ENCODE measurements at places on chromosomes 6 and 20.

- peak; percentile 85 for DNase-seq
Measured at GRCh38 chr20:49982346-49983122, at the start of gene SNAI1. TSS of gene SNAI1 (plus strand) at chr20:49982980. CDS start at chr20:49983060, 80 bp downstream.

- peak; percentile 68 for DNase-seq
Measured at GRCh38 chr20:48723308-48724264, 104.2 kb downstream of the PREX1 start.

DNA sequence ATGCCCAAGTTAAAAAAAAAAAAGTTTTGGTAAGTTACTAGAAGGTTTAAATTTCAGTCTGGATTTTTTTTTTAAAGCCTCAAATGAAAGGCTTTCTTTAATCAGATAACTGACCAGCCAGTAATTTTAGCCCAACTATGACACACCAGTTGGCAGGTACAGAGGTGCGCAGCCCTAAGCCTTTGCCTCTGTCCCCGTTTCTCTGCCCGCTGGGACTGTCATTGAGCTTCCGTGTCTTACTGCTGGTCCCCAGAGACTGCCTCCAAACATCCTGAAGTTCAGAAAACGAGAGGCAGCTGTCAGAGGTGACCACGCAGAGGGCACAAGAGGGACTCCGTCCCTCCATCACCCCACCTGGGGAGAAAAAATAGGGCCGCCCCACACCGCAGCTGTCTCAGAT is 118.2 kb downstream of the RPS12 start:
- no peak for DNase-seq

- no peak for DNase-seq
Measured at GRCh38 chr6:12279322-12280091, 10.7 kb upstream of the EDN1 start.

DNA sequence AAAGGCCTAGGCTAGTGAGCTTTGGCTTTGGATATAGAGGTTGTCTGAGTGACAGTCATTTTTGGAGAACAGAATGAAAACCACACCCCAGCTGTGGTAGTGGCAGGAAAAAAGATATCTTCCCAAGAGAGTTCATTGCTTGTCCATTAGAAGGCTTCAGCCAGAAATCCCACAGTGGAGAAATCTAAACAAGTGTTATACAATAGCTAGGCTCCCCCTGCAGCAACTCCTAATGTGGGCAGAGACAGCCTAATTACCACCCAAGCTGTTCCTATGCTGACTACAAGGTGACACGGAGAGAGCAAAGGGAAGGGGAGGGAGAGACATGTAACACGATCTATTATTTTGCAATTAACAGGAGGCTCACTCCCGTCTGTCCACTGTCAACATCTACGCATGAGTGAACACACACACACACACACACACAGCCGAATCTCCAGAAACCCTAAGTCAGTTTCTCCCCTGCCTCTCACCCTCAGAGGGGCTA is 147.5 kb upstream of the TCF21 start:
- no peak for DNase-seq

DNA sequence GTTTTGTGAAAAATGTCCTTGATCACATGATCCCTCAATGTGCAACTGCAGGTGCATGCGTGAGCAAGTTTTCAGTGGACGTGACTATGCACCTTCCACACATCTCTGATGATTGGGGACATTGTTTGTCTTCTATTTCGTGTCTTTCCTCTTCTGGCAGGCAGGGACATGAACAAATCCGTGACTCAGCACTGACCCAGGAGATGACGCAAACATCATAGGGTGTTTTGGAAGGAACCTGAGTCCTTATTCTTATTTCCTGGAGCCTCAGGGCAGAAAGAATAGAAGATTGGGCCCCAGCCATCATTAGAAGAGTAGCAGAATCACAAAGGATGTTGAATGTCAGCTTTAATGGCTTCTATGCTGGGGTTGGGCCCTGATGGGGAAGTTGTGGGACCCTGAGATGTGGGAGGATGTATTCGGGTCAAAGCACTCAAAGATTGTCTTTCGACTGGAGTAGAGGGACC is 11.9 kb upstream of the SIRPD start:
- no peak for DNase-seq

DNA sequence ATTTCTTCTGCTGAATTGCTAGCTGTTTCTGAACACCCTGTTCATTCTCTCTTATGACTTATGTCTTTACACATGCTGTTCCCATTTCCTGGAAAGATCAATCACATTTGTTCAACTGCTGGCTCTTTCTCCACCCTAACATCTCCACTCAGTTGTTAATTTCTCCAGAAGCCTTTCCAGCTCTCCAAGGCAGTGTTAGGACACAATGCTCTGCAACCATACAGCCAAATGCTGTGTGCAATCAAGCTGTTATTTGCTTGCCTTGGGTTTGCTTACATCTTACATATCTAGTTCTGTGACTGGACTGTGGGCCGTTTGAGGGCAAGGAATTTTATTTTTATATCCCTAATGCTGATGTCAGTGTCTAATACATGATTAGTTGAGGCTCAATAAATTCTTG is 24.2 kb upstream of the CITED2 start:
- DNase-seq: no peak

DNA sequence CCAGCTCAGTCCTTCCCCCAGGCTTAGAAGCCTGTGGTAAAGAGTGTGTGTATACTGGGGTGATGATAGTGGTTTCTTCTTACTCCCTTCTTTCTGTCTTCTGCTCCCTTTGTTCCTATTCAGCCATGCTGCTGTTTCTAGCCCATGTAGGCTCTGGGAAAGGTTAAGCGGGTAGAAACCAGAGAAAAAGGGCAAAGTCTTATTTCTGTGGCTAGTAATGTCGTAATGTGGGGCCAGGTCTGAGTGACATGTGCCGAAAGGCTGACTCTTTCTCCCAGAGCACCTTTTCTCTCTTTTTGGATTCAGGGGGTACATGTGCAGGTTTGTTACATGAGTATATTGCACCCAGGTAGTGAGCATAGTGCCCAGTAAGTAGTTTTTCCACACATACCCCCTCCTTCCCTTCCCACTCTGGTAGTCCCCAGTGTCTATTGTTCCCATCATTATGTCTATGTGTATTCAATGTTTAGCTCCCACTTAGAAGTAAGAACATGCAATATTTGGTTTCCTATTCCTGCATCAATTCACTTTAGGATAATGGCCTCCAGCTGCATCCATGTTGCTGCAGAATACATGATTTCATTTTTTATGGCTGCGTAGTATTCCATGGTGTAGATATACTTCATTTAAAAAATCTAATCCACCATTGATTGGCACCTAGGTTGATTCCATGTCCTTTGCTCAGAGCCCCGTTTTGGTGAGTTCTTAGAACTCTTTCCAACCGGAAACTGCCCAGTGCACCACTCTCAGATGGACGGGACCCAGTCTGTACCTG is 74.3 kb downstream of the EFHC1 start:
- no peak for DNase-seq
